ENCODE measurements at places on chromosomes 4 and X.

GRCh38 chr4:90951037-90951436 lies 823.8 kb downstream of the CCSER1 start:
- no peak for DNase-seq

DNA sequence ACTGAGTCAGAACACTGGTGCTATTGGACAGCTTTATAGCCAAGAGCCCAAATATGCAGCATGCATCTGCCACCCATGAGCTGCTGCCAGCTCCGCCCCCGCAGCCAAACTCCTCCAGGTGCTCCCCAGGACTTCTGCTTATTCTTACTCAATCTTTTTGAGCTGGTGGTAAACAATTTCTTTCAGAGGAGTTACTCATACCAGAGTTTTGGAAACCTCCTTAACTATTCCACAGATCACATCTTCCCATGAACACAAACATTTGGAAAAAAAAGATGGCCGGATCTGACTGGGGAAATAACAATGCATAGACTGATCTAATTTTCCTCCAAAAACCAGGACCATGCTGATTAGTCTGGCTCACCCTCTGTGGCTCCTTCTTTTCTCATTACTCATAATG lies 399.9 kb downstream of the GPM6A start:
- no peak for DNase-seq

DNA sequence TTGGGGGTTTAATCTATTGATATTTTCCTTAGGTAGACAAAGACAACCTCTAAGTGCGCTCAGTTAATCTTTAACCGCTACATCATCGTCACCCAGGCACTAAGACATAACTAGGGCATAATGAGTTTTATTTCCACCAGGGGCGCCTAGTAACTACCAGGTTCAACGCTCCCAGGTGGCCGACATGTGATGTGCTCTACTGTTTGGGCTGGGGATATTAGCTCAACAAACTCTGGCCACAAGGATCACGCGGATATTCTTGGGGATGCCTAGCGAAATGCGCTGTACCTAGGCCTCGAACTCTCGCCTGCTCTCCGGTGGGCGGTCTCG lies 915 bp upstream of the RAB33B start:
- no peak for DNase-seq

DNA sequence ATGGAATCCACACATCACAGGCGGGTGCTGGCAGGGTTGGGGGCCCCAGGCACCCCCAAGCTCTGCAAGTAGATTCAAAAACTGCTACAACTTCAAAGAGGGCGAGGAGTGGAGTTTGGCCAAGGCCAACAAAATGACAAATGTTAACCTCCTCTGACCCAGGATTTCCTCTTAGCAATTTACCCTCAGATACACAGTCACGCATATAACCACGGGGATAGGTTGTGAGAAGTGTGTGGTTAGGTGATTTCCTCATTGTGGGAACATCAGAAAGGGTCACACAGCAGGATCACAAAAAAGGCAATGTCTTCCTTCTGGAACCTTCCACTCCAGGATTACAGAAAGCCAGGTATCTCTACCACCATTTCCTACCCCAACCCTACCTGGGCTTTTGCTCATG lies 62.4 kb downstream of the C4orf50 start:
- no peak for DNase-seq

DNA sequence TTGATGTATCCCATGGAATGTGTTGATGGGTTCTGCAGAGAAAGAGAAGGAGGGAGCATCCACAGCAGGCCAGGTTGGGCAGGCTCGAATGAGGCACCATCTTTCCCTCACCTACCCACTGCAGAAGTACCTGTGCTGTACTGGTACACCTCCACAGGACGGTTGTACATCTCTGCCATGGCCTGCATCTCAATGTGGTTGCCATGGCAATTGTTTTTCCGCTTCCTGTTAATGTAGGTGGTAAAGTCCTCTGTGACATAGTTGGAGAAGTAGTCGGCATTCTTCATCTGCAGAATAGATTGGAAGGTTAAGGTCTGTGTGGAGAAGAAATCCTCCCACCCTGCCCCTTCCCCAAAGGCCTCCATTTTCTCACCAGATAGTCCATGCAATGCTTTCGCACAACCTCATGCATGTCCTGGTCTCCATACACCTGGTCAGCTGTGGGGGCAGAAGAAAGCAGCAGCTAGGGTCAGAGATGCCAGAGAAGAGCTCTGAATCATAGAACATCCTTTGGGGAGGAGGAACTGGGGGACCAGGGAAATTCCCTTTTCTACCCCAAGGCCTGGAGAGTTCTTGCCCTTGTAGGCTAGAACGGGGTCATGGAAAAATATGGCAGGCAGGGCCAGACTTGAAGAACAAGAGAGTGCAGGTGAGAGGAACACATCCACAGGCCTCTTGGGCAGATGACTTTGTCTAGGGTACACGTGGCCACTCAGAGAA lies 15.9 kb upstream of the PIM2 start:
- DNase-seq = no peak

- no peak for DNase-seq
Observed at GRCh38 chrX:31185884-31186283, 114.0 kb upstream of the FTHL17 start.

GRCh38 chrX:105050921-105051320 lies 169.6 kb downstream of the TEX13A start:
- DNase-seq = no peak

DNA sequence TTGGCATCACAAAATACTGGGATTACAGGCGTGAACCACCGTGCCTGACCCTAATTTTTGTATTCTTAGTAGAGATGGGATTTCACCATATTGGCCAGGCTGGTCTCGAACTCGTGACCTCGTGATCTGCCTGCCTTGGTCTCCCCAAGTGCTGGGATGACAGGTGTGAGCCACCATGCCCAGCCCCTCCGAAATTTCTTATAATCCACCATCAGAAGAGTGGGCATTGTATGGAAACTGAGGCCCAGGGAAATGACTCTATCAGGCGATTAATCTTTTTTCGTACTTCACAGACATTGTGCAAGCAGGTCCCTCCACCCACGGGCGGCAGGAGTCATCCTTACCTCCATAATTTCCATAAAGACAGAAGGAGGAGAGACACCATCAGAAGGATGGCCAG lies 16.0 kb downstream of the CRLF2 start:
- no peak for DNase-seq

DNA sequence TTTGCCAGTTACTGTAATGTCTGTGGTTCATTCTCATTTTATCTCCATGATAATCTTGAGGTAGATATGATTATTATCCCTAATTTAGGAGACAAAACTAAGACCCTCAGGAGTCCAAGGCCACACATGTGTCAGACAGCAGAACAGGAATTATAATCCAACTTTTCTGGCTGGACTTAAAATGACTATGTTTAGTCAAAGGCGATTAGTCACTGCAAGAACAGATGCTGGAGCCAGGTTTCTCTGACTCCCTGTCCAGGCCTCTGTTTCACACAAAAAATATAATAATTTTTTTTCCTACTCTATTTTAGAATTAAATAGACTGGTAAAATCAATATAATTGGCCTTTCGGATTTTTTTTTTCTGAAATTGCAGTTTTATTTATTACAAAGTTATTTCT lies 56.7 kb upstream of the TMEM131L start:
- DNase-seq = no peak

DNA sequence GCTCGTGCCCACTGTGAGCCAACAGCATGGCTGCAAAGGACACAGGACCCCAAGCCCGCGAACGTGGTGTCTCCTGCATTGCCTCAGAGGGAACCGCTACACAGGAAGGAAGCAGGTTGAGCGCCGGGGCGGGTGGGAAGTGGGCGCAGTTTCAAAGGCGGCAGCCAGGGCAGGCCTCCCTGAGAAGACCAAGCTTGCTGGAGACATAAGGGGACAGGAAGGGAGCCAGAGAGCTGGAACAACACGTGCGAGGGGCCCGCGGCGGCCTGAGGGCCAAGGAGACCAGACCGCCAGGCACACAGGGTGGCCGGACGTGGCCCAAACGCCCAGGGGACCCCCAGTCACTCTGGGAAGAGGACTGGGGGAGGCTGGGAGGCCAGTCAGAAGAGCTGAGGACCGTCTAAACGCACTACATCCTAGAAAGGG lies 32.0 kb downstream of the CTBP1 start:
- DNase-seq = no peak

GRCh38 chrX:22193851-22194659 lies 78.7 kb upstream of the CBLL2 start:
- peak; percentile 59 for DNase-seq

DNA sequence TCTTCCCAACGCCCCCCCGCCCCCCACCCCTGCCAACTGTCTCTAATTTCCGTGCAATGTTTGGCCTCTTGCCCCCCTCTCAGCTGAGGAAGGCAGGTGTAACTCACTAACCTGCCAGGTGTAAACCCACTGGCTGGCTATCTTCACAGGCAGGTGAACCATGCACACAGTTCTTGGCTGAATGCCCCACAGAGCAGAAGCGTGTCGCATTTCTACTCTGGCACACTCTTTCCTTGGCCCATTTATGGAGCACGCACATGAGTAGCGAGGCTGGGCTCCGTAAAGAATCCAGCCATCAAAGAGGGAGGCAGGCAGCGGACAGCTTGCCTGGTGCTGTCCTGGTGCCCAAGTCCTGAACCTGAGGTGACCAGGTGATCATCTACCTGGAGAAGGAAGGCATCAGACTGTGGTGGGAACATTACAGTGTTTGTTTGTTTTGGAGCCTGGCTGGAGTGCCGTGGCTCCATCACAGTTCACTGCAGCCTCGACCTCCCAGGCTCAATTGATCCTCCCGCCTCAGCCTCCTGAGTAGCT lies 39.2 kb upstream of the CRMP1 start:
- DNase-seq = no peak

GRCh38 chrX:106302304-106302703 lies 134.2 kb downstream of the PWWP3B start:
- no peak for DNase-seq

- DNase-seq = no peak
Observed at GRCh38 chr4:88526221-88526815, 2.7 kb upstream of the PYURF start.

GRCh38 chrX:105869701-105870100 lies 47.4 kb downstream of the NRK start:
- DNase-seq = no peak

- DNase-seq = no peak
Observed at GRCh38 chr4:90240333-90240732, 113.1 kb downstream of the CCSER1 start.

- DNase-seq = no peak
Observed at GRCh38 chr4:8589823-8590545, 2.6 kb upstream of the CPZ start.

GRCh38 chr4:5884796-5885195 lies 8.1 kb downstream of the CRMP1 start:
- DNase-seq = peak; percentile 34

GRCh38 chr4:109600431-109600830 lies 40.4 kb downstream of the MCUB start:
- DNase-seq = no peak

DNA sequence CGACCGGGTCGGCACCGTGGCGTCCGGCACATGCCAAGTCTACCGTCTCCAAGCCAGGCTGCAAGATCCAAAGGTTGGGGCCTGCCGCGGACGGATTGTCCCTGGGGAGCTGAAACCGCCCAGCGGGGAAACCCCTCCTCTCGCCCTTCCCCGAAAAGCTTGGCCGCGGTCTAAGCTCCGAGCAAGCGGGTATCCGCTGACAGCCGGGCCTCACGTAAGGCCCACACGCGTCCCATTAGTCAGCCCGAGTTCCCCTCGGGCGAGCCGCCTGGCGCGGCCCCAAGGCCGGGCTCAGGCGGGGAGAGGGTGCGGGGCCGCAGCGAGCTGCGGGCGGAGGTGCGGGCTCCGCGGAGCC lies 6.8 kb upstream of the BCOR start:
- no peak for DNase-seq

- DNase-seq = no peak
Observed at GRCh38 chr4:8343262-8343966, 73.9 kb downstream of the HTRA3 start.

Measured in NCI-H524 treated with DMSO at 0.1 percent for 48 hours (cell line).